ENCODE measurements at places on chromosomes 3 and 15.

- DNase-seq: no peak
Measured at GRCh38 chr15:69624155-69624520, 171.5 kb downstream of the RPLP1 start.

DNA sequence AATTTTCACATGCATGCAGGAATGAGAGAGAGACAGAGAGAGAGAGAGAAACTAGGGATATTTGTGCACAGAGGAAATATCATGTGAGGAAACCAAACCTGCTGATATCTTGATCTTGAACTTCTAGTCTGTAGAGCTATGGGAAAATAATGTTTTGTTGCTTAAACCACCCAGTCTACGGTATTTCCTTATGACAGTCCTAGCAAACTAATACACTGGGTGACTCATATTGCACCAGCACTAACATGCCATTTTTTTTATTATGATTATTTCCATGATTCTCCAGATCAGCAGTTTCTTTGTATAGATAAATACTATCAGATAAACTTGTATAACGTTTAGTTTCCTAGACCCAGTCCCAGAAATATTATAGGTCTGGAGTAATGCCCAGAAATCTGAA is 1259.0 kb downstream of the ZPLD1 start:
- no peak for DNase-seq

DNA sequence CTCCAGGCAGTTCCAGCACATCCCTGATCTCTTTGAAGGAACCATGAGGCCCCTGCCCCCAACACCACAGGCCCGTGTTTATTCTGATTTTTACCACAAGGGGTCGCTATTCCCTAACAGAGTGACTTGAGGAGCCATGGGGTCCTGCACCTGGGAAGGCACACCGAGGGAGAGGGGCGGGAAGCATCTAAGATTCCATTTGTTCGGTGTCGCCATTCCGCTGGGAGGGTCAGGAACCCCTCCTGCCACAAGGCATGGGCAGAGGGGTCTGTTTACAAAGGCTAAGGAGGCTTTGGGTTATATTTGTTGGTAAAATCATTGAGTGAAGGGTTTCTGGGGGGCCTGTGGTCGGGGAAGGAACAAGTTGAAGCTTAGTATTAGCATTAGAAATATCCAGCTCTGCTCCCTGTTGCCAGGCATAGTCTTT is 77.1 kb downstream of the WDR76 start:
- peak; percentile 49 for DNase-seq

DNA sequence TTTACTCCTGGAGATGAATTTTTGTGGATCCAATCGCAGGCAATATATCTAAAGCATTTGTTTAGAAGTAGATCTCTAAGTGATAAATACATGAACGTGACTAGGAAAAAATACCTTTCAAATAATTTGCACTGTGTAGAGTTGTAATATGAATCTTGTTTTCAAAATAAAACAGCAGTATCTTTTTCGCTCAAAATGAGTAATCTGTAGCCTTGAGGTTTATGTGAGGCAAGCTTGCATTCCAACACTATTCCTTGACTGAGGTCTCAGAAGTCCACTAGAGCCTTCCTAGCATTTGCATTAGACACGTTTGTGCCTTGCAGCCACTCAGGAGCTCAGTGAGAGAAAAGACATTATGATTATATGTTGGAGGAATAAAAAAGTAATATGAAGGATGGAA is 138.3 kb upstream of the ROBO1 start:
- no peak for DNase-seq

DNA sequence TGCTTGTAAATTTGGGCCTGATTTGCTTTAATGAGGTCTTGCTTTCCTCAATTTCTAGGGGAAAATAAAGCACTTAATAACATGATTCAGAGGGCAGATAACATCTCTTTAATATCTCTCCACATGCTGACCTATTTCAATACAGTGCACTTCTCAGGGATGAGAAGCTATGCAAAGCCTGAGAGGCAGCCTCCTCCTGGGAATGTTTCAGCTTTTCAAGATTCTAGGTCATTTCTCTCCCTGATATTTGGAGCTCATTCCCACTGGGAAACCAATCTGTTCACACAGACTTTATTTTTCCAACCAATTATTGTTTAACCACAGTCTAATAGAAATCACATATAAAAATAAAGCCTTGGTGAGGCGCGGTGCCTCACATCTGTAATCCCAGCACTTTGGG is 67.0 kb upstream of the LSAMP start:
- no peak for DNase-seq

DNA sequence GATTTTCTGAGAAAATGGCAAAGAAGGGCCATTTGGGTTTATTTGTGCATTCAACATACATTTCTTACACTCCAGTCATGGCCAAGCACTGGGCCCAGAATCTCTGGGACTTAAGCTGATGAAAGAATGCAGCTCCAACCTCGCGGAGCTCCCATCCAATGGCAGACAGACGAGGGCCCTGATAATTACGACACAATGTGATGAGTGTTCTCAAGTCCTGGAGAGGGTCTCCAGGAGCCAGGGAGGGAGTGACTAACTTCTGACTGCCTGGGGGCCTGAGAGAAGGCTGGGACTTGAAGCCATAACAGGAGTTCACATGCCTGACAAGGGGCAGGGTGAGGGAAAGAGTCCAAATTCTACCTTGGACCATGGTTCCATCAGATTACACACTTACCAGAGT is 42.6 kb upstream of the BNC1 start:
- DNase-seq: no peak

DNA sequence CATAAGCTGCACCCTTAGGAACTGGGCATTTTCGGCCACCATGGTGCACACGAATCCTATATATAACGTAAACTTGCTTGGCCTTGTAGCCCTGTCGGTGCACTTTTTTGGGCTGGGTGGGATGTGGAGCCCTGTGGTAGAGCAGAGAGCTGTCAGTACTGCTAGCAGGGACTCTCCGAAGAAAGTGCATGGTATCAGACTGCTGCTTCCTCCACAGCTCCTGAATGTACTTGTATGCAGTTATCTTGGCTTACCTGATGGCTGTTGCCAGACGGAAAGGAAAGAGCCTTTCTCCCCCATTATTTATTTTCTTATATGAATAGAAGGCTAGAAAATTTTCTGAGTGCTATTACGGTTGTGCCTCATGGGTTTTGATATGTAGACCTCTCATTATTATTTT is 8.4 kb downstream of the GALK2 start:
- no peak for DNase-seq

DNA sequence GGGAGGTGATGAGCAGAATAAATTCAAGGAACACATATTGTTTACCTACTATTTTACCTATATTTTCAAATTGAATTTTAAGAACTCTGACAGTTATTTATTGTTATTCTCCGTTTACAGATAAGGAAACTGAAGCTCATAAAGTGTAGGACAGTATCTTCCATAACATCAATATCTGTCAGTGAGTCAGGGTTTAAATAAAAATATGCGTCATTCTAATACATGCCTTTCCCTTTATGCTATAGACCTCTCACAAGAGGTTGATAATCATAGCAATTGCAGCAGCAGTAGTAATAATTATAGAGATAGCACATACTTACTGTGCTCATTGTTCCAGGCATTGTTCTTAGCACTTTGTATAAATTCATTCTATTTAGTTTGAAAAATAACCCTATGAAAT is 101.1 kb downstream of the EPHA6 start:
- DNase-seq: no peak

DNA sequence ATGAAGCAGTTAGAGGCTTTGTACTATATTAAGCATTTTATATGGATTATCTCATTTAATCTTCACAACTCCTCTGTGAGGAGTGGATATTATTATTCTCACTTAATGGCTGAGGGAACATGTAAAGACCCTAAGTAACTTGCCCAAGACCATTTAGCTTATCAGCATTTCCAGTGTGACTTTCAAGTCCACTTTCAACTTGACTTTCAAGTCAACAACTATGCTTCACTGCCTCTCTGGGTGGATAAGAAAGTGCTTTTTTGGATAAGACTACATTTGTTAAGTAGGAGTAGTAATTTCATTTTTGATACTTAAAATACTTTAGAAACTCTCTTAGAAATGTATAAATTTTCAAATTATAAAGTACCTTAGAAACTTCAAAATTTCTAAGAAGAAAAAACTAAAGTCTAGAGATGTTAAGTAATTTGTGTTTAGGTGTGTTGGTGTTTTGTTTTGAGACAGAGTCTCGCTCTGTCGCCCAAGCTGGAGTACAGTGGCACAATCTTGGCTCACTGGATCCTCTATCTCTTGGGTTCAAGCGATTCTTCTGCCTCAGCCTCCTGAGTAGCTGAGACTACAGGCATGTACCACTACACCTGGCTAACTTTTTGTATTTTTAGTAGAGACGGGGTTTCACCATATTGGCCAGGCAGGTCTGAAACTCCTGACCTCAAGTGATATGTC is 71.8 kb downstream of the MINDY2 start:
- no peak for DNase-seq

DNA sequence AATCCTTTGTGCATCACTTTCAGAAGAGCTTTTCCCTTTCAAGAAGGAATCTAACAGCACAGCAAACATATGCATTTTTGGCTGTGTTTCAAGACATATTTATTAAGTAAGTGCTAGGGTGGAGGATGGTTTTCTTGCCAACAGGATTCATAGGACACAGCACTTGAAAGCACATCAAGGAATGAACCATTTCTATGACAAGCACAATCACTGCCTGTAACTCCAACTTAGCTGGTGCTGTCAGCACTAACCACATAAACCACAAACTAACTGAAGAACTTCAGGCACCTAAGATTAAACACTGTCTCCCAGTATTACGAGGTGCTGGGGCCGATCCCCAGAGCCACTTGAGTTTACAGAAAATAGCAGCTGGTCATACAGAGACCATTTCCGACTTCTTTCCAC is 35.4 kb upstream of the SPRED1 start:
- peak; percentile 45 for DNase-seq

DNA sequence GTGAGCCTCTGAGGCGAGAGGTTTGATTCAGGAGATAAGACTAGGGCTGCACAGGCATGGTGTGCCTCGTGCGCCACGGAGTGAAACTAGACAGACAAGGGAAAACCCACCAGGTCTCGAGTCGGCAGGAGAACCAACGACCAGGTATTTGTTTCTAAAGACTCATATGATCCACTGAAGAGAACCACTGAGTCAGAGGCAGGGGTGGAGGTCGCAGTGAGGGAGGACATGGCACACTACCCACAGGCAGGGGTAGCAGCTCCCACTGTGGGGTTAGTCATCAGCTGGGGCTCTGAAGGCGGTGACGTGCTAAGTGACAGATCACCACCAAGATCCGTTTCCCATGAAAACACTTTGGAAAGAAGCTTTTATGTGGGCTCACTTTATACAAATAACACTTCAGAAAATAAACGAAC is 45.7 kb downstream of the CHSY1 start:
- DNase-seq: peak; percentile 58

GRCh38 chr15:48010316-48010715 is 110.5 kb upstream of the SLC24A5 start:
- no peak for DNase-seq

GRCh38 chr15:81071120-81071519 is 63.0 kb upstream of the CFAP161 start:
- DNase-seq: peak; percentile 76

DNA sequence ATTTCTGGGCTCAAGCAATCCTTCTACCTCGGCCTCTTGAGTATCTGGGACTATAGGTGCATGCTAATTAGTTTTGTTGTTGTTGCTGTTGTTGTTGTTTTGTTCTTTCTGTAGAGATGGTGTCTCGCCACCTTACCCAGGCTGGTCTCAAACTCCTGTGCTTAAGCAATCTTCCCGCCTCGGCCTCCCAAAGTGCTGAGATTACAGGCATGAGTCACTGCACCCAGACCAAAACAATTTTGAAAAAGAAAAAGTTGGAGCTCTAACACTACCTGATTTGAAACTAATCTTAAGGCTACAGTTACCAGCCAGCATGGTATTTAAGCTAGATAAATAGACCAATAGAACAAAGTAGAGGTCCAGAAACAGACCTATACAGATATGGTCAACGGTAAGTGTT is 29.8 kb downstream of the KPNA1 start:
- DNase-seq: peak; percentile 42

DNA sequence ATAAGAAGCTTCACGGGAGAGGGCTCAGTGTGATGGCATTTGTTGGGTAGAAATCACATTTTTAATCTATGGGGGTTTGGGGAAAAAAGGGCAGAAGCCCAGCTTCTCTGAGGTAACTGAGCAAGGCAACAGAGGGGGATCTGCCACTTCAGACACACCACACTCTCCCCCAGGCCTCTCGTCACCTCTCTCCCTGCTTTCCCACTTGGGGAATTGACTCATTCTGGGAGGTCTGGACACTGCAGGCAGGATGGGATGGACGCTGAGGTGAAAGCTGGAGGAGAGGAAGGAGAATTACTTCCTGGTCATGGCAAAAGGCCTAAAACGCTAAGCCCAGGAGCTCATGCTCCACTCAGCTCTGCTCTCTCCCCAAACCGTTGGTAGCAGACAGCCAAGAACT is 33.2 kb downstream of the MYO5C start:
- DNase-seq: no peak

DNA sequence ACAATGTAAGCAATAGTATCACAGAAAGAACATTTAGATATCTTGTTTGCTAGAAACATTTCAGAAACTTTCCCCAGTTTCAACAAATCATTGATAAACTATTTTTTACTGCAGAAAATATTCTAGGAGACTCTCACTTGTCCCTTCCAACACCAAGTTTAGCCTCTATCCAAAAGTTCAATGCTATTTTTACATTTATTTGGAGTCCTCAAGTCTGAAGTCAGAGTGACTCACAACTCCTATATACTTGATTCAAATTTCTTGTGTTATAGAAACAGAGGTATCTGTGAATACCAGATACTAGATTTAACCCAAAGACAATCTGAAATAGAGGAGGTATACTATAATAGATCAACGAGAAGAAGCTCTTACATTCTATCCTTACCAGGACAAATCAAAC is 49.6 kb downstream of the RFX7 start:
- DNase-seq: no peak

DNA sequence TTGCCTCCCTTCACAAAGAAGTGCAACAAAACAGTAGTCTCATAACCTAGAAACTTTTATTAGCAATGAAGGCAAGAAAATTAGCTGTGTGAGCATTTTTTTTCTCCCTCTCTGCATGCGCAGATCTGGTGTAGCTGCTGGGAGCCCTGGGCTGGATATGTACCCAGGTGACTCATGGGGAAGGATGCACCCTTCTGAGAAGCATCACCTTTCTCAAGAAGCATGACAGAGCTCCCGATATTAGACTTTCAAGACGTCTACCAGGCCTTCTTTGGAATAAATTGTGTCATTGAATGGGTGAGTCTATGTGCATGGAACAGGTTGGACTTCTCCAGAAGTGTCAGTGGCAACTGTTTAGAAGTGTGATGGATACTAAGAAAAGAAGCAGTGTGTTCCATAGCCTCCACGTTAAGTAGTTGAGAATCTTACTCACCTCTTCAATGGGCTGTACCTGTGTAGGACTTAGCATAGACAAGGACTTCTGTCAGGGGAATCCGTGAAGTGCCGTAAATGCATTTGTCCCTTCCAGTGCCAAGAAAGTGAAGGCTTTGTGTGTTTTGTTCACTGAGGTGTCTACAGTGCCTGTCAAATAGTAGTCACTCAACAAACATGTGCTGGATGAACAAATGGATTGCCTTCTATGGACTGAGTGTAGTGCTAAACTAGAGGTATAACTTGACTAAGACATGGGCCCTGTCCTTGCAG is 47.7 kb upstream of the RASGRP1 start:
- DNase-seq: no peak

- peak; percentile 17 for DNase-seq
Measured at GRCh38 chr15:91853948-91854638, 585 bp downstream of the SLCO3A1 start.

Measured in AG10803 (cell line).